ENCODE measurements at places on chromosomes 2 and 18.

DNA sequence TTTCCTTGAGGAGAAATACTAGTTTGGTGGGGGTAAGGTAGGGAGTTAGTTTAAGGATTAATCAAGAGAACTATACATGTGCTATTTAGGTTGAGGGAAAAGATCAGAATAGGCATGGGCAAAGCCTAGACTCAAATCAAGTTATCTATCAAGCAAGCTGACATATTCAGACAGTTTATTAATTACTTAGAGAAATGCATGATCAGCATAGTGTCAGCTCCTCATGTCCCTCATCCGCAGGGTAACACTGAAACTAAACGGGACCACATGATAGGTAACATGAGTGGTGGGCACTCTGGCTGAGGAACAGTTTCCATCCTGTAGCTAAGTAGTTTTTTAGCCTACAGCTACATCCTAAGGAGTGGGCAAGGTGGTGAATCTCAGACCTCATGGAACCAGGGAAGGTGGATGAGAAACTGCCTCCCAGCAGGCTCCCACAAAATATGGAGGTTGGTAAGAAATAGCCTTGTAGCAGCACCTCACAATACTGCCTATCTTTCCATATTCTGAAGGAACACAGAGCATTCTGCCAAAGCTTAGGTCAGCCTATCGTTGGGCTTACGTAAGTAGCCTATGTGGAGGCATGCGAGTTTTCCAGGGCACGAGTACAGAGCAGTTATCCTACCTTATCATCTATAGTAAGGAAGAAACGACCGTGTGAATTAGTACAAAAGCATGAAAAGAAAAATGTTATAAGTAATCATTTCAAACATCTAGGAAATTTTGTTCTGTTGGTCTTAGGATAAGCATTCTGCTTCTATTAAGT is 18.4 kb downstream of the ZC3H6 start:
- no peak for DNase-seq

DNA sequence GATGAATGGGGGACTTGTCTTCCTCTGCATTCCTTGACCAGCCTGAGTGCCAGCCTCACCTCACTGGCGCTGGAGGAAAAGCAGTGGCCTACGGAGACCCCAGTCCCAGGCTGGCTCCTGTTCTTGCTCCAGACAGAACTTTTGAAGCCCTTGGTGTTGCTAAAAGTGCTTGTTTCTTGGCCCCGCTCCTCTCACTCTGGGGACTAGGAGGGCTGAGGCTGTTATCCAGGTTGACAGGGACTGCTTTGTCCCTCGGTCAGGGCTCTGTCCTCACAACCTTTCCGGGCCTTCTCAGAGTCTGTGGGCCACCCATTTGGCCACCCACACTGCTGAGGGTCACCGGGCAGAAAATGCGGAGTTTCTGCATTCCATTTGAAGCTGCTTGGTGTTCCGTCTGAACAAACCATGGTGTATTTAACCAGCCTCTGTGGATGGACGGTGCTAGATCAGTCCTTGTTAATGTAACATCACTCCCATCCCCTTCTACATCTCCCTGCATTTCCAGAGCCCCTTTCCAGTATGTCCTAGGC is 25.6 kb downstream of the B3GNT7 start:
- no peak for DNase-seq

GRCh38 chr2:173355132-173355865 is 627 bp downstream of the CDCA7 start:
- DNase-seq = peak; percentile 8

DNA sequence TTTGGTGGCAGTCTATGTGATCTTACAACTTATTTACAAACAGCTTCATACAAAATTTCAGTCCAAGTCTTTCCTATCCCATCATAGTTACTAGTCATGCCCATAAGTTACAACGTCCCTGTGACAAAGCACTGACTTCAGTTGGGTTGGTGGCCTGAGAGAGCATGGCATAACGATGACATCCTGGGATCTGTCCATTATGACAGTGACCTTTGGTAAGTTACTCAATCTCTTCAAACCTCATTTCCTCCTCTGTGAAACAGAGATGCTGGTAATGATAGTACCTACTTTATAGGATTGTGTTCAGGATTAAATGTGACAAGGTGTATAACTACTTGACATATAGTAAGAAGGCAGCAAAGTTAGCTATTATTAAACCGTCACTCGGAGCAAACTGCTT is 55.4 kb upstream of the ATP5MC3 start:
- DNase-seq = no peak

DNA sequence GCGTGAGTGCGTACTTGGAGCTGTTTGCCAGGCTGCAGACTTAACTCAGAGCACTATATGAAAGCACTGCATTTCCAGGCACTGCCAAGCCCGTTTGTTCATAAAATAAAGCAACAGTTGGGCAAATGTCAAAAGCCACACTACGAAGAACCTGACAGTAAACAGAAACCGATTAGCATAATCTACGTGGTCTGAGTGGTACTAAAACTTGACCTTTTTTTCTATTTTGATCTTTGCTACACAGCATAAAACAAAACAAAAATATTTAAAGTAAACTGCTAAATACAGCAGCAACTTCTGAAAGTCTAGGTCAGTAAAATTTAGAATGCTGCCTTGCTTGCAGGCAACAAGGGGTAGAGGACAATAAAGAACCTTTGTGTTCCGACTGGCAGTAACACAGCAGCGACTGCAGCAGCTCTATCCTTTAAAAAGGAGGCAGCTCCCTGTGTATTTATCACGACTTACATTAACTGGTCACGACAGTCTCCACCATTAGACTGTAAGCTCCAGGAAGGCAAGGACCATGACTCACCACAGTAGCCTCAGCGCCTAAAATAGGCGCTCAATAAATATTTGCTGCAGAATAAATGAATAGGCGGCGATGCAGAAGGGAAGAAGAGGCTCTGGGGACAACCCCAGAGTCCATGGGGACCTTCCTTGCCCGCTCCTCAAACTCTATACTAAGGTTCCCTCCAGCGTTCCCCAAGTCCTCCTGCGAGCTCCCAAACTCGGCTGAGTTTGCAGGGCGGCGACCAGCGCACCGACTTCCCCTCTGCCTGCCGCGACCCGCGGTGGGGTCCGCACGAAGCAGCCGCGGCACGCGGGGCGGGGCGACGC is 902 bp downstream of the SS18 start:
- peak; percentile 0 for DNase-seq

DNA sequence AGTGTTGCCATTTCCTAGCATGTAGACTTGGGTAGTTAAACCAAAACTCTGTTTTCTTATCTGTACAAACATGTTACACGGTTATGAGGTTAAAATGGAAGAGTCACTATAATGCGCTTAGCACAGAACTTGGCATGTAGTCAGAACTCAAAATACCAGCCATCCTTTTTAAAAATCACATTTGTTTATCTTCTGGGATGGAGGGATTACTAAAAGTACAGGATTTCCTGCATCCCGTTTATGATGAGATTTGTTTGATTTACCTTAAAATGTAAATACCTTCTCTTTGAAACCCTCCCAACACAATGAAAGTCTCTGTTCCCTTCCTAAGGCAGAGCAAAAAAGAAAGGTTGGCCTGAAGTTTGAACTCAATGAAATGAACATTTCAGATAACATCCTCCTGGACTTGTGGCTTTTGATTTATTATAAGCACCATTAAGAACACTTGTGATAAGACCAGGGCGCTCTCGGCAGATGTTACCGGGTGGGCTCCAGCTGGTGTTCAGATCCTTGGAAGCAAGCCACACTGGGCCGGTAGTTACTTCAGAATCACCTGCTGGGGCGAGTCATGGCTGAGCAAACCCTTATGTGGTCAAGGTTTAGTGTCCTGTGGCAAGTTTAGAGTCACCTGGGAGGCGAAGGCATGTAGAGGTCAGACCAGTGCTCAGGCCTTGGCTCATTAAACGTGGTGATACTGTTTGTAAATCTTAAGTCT is 105.7 kb downstream of the MGAT5 start:
- no peak for DNase-seq

- no peak for DNase-seq
Measured at GRCh38 chr18:28287146-28287545, 110.2 kb upstream of the CDH2 start.
